Substantia nigra (tissue), 51 donors: ENCODE measurements at places on chromosomes 6 and 20.

- no peak for DNase-seq
Measured at GRCh38 chr6:143123941-143124340, 63.3 kb downstream of the AIG1 start.

DNA sequence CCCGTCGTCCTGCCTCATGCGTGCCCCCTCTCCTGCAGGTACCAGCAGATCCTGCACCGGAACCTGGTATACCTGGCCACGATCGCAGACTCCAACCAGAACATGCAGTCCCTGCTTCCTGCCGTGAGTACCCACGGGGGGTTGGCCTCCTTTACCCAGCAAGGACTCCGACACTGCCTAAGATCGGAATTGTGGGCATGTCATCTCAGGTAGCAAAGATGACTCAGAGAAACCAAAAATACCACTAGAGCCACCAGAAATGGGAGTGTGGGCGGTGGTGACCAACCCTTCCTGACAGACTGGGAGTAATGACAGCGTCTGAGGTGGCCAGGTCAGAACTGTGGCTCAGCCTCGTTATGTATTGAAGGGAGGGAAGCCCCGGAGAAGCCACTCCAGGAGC, 16.3 kb downstream of the SS18L1 start:
- no peak for DNase-seq

- DNase-seq: no peak
Measured at GRCh38 chr6:73954881-73955280, 258.9 kb downstream of the CD109 start.

- no peak for DNase-seq
Measured at GRCh38 chr20:49278818-49279676, 1.2 kb upstream of the ZNFX1 start.

DNA sequence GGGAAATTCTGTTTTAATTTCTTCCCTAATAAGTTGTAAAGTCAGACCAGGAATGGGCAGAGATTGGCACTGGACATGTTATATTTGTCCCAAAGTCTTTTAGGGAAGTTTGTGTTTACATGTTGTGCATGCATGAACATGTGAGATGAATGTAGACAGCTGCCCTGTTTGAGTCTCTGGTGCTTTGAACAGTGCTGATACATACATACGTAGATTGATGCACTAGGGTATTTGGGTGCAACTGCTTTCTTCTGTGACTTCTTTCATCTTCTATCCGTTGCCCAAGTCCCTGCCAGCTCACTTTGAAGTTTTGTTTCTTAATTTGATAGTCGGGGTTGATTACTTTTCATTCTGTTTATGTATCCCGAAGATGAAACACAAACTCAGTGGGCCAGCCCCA, 200.6 kb downstream of the DTNBP1 start:
- no peak for DNase-seq

- no peak for DNase-seq
Measured at GRCh38 chr20:42399802-42400201, 781.6 kb upstream of the CHD6 start.
